Trophoblast cell (in vitro differentiated cells and primary cell): ENCODE measurements at places on chromosomes 12 and 14.
A peak's percentile ranks its signal among the peaks of the same experiment; 100 is the strongest.

- DNase-seq, result no peak
Measured at GRCh38 chr12:119565404-119565803, 28.2 kb upstream of the TMEM233 start.

DNA sequence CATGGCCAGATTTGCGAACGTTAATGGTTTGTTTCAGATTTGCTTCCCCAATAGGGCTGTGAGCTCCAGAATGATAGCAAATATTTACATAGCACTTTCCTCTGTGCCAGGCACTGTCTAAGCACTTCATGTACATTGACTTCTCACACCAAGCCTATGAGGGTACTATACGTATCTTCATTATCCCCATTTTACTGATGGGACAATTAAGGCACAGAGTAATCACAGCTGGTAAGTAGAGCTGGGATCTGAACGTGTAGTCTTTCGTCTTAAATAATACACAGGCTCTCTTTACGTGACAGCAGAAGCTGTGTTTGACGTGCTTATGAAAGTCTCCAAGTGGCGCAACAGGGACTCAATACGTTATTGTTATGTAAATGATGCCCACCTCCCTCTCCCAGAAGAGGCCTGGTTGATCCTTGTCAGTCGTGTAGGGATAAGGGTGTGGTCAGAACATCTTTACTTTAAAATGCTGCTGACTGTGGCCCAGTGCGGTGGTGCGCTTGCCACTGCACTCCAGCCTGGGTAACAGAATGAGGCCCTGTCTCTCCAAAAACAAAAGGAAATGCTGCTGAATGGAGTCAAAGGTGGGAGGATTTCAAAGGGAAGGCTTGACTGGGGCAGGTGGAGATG lies 66.3 kb upstream of the TCL1B start:
- DNase-seq, result no peak

GRCh38 chr12:69129564-69129963 lies 109.8 kb upstream of the CPSF6 start:
- no peak for DNase-seq

- DNase-seq, result peak; percentile 87
Measured at GRCh38 chr12:2244013-2244861, 191.4 kb downstream of the CACNA1C start.
